ENCODE measurements at places on chromosomes 13 and 19.

GRCh38 chr19:6012426-6013170, 34.7 kb upstream of the RANBP3 start:
- no peak for DNase-seq

GRCh38 chr13:74299721-74300120, 165.5 kb upstream of the KLF12 start:
- DNase-seq, result no peak

DNA sequence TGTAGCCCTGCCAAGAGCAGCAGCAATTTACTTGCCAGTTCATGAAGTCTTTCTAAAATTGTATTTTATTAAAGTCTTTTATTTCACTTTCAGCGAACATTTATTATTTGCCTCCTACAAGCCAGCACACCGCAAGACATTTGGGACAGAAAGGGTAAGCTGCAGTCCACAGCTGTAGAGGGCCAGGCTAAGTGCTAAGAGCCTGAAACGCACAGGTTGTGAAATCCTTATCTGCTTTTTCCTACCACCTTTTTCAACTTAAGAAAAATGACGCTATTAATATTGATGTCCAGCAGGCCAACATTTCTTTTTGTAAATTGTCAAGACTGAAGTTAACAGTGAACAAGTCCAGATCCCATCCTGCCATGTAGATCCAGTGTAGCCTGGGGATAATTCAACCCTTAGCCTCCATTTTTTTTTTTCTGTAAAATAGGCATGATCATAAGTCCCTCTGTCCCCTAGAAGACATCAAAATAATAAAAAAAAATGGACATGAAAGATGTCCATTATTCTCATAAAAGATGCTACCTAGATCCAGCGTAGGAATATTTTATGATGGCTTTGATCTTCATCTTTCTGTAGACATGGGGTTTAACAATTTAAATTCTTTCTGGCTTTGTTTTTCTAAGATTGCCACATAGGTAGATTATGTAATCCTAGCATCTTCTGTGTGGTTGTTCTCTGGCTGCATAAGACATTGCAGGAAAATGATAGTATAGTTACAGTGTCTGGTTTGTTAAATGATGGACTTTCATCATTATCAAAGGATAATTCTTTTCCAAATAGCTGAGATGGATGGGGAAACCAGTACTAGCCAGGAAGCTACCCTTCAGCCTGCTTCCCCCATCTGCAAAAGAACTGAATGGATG, 128.4 kb downstream of the SHISA2 start:
- no peak for DNase-seq

- DNase-seq, result no peak
Observed at GRCh38 chr19:16283210-16284061, 41.2 kb upstream of the KLF2 start.

DNA sequence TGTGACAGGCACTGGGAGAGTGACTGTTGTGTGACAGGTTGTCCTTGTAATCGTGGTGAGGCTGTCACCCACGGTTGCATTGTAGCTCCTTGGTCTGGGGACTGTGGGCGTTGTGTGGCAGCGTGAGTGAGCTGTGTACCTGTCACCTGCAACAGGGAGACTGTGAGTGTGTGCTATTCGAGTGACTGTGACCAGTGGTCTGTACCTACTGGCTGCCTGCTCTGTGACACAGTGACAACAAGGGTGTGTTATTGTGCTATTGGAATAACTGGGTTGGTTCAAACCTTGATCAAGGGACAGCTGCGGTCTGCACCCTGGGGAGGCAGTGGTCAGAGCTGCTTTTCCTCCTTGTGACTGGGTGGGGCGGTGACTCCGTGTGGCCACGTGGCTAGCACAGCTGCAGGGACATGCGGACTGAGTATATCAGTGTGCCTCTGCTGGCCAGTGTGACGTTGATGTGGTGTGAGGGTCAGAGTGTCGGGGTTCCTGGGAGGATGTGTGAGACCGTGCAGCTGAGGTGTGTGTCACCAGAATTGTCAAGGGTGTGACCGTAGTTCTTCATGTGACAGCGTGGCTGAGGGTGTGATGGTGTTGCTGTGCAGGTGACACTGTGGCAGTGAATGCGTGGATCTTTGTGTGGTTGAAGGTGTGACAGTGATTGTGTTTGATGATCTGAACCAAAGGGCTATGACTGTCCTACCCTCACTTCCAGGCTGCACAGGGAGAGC, 10.1 kb upstream of the NFIX start:
- DNase-seq, result peak; percentile 54

GRCh38 chr19:679418-680286, 3.5 kb downstream of the FSTL3 start:
- DNase-seq, result peak; percentile 17

- no peak for DNase-seq
Observed at GRCh38 chr13:32713397-32713796, 127.1 kb downstream of the PDS5B start.

- DNase-seq, result no peak
Observed at GRCh38 chr19:44002212-44002565, 568 bp upstream of the ZNF230 start.

GRCh38 chr13:105519771-105520170, 1015.7 kb downstream of the EFNB2 start:
- DNase-seq, result no peak

GRCh38 chr19:3389876-3390371, 23.5 kb downstream of the NFIC start:
- DNase-seq, result peak; percentile 74

- no peak for DNase-seq
Observed at GRCh38 chr19:11322269-11323024, 17.0 kb downstream of the RAB3D start.

- DNase-seq, result no peak
Observed at GRCh38 chr19:3621689-3622088, 4.9 kb downstream of the CACTIN start.

DNA sequence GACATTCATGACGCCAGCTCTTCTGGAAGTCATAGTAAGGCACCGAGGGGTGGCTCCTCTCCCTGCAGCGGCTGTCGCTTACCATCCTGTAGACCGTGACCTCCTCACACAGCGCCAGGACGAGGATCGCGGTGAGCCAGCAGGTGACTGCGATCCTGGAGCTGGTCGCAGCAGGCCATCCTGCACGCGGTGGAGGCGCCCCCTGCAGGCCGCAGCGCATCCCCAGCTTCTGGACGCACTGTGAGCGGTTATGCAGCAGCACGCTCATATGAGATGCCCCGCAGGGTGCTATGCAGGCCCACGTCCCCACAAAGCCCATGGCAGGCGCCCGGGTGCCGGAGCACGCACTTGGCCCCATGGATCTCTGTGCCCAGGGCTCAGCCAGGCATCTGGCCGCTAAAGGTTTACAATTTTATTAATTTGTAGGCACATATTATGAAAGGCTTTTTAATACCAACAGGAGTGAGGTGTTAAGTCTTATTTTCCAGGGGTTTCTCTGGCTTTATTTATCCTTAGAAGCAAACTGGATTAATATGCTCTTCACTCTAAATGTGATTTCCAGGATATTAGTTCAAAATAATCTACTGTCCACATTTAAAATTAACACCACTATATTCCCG, 35.6 kb upstream of the PSPC1 start:
- no peak for DNase-seq

DNA sequence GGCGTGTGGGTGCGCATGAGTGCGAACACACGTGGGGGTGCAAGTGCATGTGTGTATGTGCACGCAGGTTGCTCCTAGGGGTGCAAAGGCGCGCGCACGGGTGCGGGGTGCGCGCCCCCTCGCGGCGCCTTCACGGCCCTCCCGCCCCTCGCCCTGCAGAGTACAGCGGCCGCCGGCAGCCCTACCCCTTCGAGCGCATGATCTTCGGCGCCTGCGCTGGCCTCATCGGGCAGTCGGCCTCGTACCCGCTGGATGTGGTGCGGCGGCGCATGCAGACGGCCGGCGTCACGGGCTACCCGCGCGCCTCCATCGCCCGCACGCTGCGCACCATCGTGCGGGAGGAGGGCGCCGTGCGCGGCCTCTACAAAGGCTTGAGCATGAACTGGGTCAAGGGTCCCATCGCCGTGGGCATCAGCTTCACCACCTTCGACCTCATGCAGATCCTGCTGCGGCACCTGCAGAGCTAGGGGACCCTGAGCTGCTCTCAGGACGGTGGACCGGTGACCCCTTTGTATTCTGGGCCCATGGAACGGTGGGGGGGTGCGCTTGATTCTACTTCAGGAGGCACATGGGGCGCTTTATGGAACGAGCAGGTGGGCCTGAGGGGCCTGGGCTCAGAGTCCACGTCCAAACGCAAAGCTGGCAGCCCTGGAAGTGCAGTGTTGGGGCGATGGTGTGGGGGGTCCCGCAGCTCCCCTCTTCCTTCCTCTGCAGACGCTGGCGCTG, 27.7 kb downstream of the TMEM161A start:
- DNase-seq, result no peak

DNA sequence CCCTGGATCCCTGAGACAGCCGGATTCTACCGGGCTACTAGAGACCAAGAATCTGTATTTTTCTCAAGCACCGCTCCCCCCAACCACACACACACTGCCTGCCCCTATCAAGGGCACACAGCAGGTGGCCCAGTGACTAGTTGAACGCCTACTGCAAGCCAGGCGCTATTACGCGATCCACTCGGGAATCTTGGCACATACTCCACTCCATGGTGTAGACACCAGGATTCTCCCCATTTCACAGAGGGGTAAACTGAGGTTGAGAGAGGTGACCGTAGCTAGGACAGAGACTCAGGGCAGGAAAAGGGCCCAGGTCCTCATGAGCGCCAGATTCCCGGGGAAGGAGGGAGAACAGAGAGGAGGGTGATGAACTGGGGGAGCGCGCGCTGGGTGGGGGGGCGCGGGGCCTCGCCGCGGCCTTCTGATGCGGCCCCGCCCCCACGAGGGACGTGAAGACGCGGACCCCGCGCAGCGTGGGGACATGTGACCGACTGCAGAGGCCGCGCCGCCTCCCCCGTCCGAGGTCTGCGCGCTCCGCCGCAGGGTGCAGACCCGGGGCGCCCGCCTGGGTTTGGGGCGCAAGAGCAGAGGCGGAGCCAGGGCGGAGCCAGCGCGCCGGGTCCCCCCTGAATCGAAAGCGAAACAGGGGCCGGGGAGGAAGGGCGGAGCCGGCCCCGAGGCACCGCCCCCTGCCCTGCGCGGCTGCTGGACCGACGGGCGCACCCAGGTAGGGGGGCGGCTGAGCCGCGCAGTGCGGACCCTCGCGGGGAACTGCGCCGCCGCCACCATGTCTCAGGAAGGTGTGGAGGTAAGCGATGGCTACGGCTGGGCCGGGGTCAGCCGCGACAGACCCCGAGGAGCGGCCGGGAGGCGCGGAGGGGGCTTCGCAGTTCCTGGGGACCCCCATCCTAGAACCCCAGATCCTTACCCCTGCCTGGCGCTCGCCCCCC, at the start of gene SHFL:
Gene SHFL, plus strand, starts transcription at position 677 of the 950 bp plus-strand sequence. Its CDS starts 111 bp downstream, at position 788.
- DNase-seq, result peak; percentile 63

DNA sequence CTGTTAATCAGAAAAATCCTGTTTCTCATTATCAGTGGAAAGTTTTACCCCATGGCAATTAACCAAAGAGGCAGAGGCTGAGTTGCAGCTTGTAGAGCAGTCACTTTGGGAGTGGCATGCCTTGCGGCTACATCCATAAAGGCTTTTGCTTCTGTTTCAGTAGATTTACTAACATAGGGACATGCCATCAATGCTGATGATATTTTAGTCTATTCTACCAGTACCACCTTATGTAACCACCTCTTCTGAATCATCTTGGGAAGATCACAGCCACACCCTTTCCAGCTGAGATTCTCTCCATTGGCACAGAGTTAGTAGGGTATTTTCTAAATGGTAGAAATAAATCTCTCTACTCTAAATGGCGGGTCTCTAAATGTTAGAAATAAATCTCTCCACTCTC, 37.5 kb downstream of the POSTN start:
- DNase-seq, result no peak

- DNase-seq, result no peak
Observed at GRCh38 chr19:41802770-41803169, 6.4 kb downstream of the CEACAM3 start.

DNA sequence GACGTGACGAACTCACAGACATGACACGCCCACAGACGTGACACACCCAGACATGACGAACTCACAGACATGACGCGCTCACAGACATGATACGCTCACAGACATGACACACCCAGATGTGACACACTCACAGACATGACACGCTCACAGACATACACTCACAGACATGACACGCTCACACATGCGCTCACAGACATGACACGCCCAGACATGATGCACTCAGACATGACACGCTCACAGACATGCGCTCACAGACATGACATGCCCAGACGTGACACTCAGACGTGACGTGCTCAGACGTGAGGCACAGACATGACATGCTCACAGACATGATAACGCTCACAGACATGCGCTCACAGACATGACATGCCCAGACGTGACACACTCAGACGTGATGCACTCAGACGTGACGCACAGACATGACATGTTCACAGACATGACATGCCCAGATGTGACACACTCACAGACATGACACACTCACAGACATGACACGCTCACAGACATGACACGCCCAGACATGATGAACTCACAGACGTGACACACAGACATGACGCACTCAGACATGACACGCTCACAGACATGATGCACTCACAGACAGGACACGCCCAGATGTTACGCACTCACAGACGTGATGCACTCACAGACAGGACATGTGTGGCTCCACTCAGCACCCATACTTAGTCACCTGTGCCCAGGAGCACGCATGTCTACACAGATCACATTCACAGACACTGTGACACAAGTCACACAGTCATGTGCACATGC, 8.1 kb downstream of the ERFL start:
- DNase-seq, result no peak

DNA sequence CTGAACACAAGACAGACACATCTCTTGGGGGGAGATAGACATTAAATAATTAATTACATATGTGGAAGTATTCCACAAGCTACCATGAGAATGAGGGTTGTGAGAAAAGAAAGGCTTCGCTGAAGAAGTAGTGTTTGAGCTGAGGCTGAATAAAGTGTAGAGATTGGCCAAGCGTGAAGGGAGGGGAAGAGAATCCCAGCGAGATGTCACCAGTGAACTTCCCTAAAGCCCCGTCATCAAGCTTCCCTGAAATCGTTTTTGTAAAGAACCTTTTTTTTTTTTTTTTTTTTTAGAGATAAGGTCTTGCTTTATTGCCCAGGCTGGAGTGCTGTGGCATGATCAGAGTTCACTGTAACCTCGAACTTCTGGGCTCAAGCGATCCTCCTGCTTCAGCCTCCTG, 235.2 kb downstream of the KCNRG start:
- no peak for DNase-seq

- no peak for DNase-seq
Observed at GRCh38 chr19:8310342-8311055, 2.3 kb upstream of the CD320 start.

- DNase-seq, result no peak
Observed at GRCh38 chr13:100809856-100810255, 135.3 kb upstream of the TMTC4 start.

DNA sequence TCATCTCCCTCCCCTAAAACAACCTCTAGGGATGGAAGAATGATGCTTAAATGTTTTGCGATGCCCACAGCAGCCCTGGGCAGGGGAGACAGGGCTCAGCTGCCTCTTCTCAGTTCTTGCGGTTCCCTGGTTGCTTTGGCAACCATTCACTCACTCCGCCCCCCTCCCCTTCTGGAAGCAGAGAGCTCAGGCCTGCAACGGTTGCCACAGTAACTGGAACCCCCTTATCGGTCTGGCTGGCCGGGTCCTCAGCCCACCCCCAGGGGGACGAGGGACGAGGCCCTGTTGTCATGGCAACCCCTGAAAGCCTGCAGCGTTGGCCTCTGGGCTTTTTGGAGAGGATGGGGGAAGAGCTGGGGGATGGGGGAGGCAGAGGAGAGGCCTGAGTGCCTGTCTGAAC, 19.5 kb downstream of the NOVA2 start:
- peak; percentile 79 for DNase-seq
